HuH-7.5 (cell line): ENCODE measurements at places on chromosomes 3 and 15.

DNA sequence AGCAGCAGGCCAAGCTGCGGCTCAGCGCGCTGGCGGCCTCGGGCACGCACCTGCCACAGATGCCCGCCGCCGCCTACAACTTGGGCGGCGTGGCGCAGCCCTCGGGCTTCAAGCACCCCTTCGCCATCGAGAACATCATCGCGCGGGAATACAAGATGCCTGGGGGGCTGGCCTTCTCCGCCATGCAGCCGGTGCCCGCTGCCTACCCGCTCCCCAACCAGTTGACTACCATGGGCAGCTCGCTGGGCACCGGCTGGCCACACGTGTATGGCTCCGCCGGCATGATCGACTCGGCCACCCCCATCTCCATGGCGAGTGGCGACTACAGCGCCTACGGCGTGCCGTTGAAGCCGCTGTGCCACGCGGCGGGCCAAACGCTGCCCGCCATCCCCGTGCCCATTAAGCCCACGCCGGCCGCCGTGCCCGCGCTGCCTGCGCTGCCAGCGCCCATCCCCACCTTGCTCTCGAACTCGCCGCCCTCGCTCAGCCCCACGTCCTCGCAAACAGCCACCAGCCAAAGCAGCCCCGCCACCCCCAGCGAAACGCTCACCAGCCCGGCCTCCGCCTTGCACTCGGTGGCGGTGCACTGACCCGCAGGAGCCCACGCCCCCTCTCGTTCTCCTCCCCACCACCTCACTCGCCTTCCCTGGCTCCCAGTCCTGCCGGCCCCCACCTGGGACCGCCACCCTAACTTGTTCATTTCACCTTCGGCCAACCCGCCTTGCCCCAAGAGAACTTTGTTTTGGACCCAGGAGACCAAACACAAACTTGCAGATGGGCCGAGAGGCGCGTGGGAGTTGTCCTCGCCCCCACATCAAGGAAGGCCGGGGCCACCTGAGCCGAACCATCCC, 1.5 kb downstream of the FOXB1 start:
- DNase-seq = no peak

- DNase-seq = no peak
Observed at GRCh38 chr3:32968166-32968919, 16.9 kb downstream of the CCR4 start.

DNA sequence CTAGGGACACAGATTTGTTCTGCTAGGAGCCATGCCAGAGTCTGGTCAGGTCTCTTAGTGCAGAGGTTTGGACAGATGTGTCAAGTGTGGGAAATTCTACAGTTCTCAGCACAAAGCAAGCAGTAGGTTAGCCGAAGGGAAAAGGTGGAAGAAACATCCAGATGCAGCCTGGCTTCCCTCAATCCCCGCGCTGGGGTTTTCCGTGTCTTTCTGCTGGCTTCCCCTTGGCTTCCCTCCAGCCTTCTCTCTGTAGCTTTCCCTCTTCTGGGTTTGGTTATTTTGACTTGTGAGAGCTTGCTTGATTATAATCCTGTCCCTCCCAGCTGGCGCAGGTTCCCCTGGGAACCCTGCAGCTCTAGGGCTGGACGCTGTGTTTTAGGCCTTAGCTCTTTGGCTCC, 4.1 kb downstream of the TF start:
- no peak for DNase-seq

- DNase-seq = no peak
Observed at GRCh38 chr15:81725590-81725989, 320.2 kb downstream of the MEX3B start.

- no peak for DNase-seq
Observed at GRCh38 chr3:52053307-52054304, 2.8 kb downstream of the DUSP7 start.

GRCh38 chr3:17845026-17845812, 102.8 kb upstream of the TBC1D5 start:
- DNase-seq = no peak

- no peak for DNase-seq
Observed at GRCh38 chr3:181860235-181860634, 148.5 kb downstream of the SOX2 start.

- no peak for DNase-seq
Observed at GRCh38 chr3:177340243-177340830, 143.1 kb upstream of the TBL1XR1 start.

- no peak for DNase-seq
Observed at GRCh38 chr15:36748366-36749115, 169.1 kb downstream of the CDIN1 start.

- no peak for DNase-seq
Observed at GRCh38 chr3:177811835-177812234, 614.6 kb upstream of the TBL1XR1 start.

DNA sequence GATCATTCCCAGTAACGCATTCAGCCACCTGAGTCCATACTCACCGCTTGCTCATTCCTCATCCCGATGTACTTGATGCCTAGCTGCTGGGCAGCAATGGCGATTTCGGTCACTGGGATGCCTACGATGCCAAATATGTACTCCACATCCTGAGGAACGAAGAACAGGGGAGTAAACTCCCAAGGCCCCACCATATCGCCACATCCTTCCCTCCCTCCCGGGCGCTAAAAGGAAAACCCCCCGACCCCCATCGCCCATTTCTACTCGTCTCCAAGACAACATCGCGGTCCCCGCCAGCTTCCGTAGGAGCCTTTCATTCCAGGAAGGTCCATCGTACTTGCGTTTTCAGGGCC, 347 bp downstream of the HACL1 start:
- DNase-seq = peak; percentile 21

DNA sequence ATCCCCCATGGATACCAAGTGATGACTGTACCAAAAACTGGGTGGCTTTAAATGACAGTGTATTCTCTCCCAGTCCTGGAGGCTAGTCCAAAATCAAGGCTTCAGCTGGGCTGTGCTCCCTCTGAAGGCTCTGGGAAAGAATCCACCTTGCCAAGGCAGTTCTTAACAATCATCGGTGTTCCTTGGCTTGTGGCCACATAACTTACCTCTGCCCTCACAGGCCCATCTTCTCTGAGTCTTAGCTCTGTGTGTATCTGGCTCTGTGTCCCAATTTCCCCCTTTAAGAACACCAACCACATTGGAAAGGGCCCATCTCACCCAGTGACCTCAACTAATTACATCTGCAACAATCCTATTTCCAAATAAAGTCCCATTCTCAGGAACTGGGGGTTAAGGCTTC, 503.0 kb upstream of the PROK2 start:
- no peak for DNase-seq

GRCh38 chr3:3178498-3179328, 778 bp downstream of the CRBN start:
- no peak for DNase-seq

DNA sequence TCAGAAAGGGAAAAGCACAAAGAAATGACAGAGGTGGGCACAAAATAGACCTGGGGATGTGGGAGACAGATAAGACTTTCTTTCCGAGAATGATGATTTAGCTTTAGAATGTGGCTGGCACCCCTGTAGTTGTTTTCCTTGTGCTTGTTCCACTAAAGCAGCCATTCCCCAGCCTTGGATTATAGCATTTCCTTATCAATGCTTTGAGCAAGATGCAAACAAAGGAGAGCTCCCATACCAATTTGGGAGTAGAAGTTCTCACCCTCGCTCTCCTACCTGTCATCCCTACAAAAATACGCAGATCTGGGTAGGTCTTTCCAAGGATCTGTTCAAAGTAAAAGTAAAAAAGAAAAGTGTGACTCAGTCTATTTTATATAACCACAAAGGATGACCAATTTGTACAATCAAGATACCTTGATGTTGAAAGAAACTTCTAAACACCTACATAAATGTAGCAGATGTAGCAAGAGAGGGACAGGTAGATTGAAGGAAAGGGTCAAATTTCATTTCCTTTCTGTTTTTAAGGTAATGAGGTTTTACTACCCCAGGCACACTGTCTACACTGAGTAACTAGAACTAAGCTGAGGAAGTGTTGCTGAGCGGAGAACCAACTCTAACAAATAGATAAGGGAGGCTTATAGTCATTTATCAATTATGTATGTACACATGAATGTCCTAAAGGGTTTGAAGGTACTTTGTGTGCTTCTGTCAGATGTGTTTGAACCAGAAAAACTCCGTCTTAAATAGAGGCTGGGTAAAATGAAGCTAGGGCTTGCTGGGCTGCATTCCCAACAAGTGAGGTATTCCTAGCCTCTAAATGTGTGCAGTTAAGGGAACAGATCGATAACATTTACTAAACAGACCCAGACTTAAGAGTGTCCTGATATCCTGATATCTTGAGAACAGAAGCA, 91.1 kb upstream of the LRRN1 start:
- DNase-seq = peak; percentile 43

DNA sequence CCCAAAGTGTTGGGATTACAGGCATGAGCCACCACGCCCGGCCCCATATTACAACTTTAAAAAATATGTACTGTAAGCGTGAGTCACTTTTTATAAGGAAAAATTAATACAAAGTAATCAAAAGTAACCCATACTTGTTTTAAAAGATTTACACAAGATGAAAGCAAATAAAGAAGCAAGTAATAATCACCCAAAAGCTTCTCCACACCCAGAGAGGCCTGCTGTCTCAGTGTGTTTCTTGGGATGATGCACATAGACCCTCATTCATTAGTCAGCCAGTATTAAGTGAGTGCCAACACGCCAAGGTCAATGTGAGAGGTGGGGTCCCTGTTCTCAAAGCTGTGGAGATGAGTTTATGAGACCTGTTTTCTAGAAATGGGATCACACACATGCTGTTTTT, 12.0 kb downstream of the RPL32 start:
- no peak for DNase-seq

DNA sequence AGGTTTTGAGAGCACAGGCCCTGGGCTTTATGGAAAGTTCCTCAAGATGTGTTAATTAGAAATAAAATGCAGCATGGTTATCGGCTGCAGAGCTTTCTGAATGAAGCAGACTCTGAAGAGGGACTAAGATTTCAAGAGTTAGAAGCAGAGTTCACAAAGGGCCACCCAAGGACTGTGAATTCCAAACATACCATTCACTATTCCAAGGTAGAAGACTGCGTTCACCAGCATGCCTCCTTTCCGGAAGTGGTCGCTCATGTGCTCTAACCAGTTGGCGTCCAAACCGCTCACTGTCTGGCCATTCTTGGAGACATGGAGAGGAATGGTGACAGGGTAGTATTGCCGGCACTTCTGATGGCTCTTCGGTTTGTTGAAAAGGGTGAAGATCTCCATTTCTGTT, 104.9 kb downstream of the OXNAD1 start:
- DNase-seq = no peak

- DNase-seq = no peak
Observed at GRCh38 chr3:112086875-112087524, 811 bp downstream of the C3orf52 start.
